Activated naive CD8-positive, alpha-beta T cell treated with anti-CD3 and anti-CD28 coated beads for 36 hours (primary cell): ENCODE measurements at places on chromosomes 3 and 15.

GRCh38 chr3:25594007-25594502, 70.7 kb downstream of the TOP2B start:
- DNase-seq, result no peak

DNA sequence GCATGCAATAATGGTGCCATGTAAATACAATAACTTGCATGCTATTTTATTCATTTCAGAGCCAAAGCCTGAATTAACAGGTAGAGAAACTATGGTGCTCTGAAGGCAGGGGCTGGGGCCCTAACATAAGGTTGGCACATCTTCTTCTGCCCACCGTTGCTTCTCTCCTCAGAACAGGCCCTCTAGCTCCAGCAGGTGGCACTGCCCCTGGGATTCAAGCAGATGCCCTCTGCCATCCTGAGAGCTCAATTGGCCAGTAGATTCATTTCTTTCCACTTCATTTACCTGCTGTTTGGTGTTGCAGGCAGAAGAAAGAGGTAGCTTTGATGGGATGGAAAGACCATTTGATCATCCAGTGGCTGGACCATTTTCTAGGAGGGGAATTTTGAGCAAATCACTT, 130.5 kb downstream of the FOXB1 start:
- DNase-seq, result no peak

GRCh38 chr3:178522200-178523052, 13.8 kb upstream of the KCNMB2 start:
- no peak for DNase-seq

DNA sequence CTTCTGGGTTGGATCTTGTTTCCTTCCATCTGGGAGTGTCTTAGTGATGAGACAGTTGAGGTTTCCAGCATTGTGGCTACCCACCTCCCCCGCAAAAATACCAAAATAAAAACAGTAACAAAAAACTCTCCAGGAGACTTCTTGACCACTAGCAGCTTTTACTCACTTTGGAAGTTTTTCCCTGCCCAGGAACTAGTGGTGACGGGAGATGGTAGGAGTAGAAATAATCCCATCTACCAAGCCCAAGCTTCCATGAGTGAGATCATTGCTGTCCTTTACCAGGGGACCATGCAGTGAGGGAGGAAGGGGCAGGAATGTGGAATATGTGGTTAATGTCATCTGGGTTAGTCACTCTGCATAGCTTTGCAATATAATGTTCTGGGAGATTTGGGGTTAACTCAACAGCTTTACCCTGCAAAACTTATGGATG, 187.7 kb downstream of the ITPR1 start:
- DNase-seq, result no peak

DNA sequence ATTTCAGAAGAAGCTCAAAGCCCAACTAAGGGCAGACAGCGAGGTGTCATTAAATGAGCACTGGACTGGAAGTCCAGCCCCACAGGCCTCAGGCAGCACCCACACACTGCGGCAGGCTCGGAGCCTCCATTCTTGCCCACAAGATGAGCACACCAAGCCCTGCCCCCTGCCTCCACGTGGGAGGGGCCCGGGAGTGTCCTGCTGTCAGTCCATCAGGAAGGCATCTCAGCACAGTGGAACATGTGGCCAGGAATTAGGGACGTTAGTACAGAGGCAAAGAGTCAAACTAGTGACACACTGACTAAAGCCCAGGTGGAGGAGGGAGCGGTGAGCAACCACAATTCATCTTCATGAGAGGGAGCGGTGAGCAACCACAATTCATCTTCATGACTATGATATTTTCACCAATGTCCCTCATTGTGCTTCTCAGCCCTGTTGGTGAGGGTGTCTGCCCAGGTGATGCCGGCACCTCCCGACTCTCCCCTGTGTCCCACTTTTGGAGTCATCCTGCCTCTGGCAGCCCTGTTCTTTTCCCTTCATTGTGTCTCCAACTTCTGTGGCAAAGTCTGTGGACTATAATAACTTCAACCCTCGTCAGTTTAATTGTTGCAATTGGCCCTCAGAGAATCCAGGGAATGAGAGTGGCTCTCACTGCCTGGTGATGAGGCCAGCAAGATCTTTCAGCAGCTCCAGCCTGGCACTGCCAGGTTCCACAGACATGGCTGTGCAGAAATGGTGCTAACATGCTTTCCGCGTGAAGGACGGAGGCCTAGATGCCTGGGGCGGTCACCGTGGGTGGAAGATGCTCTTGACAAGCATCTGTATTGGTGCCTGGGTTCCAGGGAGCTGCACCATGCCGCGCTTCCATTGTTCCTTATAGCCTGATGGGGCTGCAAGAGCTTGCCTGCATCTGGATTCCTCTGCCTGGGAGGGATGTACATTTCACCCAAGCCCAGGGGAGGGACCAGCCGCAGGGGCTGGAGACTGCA, 23.1 kb upstream of the SKOR1 start:
- no peak for DNase-seq

- DNase-seq, result no peak
These were observed 139.4 kb downstream of the RPLP1 start for GRCh38 chr15:69591905-69592508.

- no peak for DNase-seq
These were observed 24.5 kb downstream of the CD86 start for GRCh38 chr3:122079524-122080206.

GRCh38 chr15:45892182-45892581, 257.4 kb downstream of the SQOR start:
- DNase-seq, result no peak
